Glomerular endothelial cell (primary cell): ENCODE measurements at places on chromosomes 3 and 15.

DNA sequence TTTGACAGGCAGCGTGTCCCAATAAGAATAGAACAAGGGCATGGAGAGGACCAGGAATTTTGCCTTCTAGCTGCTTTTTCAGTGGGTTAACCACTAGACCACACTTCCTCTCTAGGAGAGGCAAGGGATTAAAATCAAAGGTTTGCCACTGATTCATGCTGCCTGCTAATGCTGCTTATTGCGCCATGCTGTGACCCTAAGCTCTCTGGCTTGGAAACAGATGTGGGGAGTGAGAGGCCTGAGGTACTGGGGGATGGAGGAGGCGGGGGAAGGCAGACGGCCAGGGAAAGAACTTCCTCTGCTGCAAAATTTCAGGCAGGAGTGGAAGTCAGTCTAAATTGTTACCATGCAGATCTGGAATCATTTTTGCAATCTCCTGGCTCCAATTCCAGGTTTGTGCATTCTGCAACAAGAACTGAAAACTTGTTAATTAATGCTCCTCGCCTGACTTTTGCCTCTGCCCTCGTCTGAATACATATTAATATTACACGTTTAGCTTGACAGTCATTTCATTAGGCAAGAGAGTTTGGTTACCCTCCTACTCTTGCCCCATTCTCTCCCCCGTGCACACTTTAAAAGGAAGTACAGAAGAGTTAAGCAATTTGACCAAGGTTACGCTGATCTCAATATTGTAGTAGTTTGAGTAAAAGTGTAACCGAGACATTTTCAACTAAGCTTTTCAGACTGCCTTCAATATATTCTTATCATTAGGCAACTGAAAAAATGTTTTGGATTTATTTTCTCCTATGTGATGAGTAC, 121.7 kb upstream of the SPRED1 start:
- DNase-seq: no peak

DNA sequence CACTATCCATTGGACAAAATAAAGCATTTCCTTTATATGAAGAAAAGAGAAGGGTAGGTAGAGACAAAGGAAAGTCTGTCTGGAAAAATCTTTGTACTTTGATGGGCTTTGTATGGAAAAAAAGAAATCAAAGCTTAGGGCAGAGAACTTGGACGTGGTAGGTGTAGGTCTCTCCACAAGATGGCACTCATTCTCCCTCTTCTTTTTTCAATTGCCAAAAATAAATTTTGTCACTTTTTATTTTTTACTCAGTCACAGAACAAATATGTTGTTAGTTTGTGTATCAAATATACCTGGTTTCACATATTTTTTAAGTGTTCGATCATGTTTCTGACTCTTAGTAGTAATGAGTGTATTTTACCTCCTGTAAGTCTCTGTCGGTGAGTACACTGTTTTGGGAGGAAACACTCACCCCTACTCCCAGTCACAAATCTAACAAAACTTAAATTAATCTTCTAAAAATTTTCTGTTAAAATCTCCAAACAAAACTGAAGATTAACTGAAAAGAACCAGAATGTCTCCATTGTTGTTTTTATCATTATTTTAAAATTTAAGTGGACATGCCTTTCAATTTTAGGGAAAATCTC, 415.8 kb upstream of the GOLIM4 start:
- no peak for DNase-seq

- no peak for DNase-seq
These were observed 210.5 kb downstream of the ZIC4 start for GRCh38 chr3:147195887-147196286.

DNA sequence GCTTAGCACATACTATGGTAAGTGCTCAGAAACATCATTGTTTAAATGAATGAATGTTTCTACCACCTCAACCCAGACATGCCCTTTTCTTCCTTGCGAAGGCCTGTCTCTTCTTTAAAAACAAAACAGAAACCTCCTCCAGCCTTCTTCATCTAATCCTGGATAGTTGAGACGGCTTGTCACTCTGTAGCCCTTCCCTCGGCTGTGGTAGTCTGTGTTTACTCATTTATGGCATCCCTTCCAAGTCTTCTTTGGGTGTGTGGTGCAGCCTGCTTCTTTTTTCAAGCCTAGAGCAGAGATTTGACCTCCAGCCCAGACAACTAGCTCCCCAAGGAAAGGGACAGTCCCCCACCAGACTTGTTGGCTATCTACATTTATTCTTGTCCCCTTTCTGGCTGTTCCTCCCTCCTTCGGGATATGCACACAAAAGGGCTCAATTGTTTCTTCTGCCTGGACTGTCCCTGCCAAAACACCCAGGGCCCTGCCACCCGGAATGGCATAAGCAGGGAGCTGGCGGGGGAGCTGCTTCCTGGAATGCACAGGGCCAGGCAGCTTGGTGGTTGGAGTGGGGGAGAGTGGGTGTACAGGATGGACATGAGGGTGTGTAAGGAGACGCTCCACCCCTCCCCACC, 67.8 kb downstream of the ITGA11 start:
- DNase-seq: no peak

DNA sequence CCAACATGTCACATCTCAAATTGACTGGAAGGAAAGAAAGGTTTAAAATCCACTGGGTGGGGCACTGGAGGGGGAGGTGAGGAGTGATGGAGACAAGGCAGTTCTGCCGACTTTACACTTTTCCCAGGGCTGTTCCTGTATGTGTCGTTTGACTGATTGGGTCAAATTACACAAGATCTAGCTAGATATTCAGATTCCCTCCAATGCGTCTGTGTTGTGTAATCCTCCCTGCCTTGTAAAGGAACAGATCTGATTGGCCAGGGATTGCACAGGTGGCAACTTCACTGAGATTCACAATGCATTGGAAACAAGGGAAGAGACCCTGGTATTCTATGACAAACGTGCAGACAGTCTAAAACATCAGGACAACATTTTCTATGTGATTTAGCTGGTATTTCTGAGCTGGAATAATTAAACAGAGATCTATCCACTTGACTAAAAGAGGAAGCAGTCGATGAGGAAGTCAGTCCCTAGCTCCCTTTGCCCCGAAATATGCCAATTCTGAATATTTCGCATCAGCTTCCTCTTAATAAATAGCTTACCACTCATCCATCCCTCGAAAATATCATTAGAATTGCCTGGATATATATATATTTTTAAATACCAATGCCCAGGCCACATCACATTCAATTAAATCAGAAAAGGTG, 312.9 kb downstream of the RORA start:
- no peak for DNase-seq
